Gastrocnemius medialis (tissue), 4 donors: ENCODE measurements at places on chromosomes 2 and 18. TPM values are rescaled to one million over a fixed set of nuclear protein-coding genes. Genes with fewer than 3 reads are reported as not detected.

- no peak for DNase-seq
Observed at GRCh38 chr2:222750533-222750932, 79.1 kb downstream of the MOGAT1 start.

GRCh38 chr18:44788334-44788733 is 107.6 kb downstream of the SETBP1 start:
- DNase-seq, result no peak

GRCh38 chr2:188403676-188404075 is 112.0 kb downstream of the GULP1 start:
- DNase-seq, result no peak

- DNase-seq, result no peak
Observed at GRCh38 chr2:21498016-21498415, 374.2 kb downstream of the TDRD15 start.

GRCh38 chr18:47283476-47283875 is 32.0 kb upstream of the SKOR2 start:
- no peak for DNase-seq

DNA sequence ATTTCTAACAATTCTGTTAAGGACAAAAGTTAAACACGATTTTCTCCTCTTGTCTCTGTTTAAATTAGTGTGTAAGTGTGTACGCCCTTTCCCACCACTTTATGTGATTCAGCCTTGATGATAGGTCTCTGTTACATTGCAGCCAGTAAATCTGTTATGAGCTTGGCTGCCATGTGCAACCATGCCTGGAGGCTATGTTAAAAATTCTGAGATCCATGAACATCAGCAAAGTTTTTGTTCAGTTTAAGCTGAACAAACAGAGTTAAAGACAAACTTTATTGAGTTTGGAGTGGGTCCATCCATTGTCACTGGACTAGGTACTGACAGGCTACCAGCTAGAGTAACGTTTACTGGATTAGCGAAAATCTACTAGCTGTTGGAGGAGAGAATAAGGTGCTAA is 110.4 kb downstream of the NCKAP5 start:
- DNase-seq, result no peak

- peak; percentile 9 for DNase-seq
Observed at GRCh38 chr2:240571314-240571973, 3.2 kb downstream of the RNPEPL1 start.

DNA sequence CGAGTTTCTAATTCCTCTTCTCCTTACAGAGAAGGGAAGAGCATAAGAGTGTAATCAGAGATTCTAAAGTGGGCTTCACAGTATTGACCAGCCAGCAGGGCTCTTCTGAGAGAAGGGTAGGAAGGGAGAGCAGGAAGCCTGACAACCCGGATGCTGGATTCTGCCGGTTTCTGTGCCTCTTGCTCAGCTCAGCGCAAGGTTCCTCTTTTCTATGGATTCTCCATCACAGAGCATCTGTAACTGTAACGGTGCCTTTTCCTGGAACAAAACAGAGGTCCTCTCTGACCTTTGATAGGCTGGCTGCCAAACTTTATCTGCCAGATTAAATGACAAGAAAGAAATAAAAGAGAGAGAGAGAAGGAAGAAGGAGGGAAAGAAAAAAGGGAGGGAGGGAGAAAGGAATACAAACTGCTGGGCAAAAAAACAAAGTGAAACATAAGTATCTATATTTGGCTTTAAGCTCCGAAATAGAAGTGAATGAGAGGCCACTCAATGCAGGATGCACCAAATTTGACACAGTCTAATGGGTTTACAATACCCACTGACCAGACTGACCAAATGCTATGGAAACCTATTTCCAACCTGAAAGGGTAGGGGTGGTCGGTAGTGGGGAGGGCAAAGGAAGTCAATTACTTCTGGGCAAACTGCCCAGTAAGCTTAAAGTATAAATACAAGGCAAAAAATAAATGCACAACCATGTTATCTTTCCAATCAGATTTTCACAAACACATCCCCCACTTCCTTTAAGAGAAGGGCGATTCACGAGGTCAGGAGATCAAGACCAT is 59.2 kb downstream of the PIEZO2 start:
- DNase-seq, result no peak

DNA sequence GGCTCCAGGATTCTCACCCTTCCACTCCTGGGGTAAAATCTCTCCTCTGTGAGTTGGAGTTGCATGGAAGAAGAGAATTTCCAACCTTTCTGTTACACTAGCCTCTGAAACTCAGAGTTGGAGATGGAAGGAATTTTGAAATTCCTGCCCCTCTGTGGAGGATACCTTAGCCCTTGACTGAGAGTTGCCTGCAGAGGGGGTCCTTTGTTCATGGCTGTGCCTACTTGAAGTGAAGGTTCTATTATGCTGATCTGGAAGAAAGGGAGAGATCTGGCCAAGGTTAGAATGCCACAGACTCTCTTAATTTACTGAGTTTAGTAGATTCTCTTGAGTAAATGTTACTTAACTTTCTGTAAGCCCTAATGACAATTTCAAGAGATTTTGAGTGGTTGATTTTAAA is 626.6 kb upstream of the GYPC start:
- no peak for DNase-seq

DNA sequence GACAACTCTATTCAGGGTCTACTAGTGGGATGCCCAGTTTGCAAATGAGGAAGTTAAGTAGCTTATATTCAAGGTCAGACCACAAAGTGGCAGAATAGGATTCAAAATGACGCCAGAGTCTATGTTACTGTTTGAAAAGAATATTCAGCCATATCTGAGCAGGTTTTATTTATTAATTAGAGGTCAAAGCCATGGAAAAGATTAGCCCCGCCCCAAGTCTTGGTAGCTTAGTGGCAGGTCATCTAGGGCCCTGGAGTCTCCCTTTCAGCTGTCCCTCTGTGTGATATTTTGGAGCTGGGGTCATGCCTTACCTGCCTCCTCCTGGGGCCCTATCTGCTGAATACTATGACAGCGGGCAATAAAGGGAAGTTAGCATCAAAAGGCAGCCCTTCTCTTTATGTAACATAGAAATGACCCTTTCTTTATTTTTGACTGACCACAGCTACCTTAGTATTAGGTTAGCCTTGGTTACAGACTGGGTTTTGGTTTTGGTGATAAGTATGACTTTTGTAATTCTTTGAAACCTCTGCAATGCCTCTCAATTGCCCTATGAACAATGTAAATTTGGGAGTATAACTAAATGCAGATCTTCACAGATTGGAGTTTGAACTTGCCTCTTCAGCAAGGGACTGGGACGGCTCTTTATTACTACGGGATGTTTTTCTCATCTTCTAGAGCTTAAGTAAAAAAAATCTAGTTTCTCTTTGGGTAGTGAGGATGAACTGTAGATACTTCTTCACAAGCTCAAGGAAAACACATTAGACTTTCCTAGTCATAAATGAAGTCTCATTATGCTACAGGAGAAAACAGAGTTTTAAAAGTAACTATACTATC is 153.0 kb upstream of the ITGA4 start:
- no peak for DNase-seq

DNA sequence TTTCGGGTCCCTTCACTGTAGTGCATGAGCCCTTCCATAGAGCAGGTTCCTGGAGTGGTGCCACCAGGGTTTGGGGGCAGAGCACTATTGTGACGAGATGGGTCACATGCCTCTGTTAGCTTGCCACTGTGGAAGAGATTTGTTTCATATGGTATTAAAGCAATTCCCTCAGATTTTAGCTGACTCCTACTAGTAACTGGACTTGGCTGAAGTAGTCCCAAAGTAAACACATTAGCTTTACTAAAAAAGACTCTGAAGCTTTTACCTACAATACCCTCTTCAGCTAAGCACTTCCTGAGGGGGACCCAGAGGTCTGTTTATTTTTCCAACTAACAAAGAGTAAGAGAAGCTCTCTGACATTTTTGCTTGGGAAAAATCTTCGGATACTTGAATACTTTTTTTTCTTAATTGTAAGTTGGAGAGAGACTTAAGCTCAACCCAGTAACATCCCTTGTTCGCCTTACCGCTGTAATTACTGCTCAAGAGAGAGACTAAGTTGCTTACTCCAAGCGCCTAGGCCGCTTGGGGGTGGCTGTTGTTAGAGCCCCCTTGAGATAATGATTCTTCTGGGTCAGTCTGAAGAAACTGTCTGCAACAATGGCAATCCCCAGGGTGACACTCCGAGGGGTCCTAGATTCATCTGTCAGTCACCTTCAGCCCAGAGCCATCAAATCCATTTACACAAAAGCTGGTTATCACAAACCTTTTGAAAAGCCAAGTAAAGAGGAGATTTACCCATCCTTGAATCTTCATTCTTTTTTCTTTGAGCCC is 177.4 kb downstream of the FIGN start:
- no peak for DNase-seq

DNA sequence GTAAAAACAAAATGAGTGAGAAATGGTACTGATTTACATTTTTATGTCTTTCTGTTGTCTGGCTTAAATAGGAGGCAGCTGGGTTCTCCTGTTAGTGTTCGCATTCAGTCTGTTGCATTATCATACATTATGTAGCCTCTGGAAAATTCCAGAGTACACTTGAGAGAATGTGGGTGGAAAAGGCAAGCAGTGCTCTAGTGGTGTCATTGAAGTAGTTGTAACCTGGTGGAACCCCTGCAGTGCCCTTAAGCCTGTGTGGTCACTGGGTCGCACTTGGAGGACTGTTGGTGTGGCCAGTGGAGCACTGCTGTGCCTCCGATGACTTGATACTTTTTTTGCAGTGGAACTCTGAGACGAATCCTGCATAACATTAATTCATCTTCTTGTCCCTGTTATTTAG is 52.4 kb downstream of the USP14 start:
- no peak for DNase-seq

- no peak for DNase-seq
Observed at GRCh38 chr2:105324101-105324500, 5.4 kb downstream of the TGFBRAP1 start.

Gene ZEB2
- 21.5 TPM for total RNA-seq

Gene STAT1
- 33.4 TPM for total RNA-seq

Gene TEX261
- total RNA-seq, result 37.7 TPM

Gene NAT8
- not detected for total RNA-seq

Gene FTCDNL1
- total RNA-seq, result 7.9 TPM

Gene CD8B2
- total RNA-seq, result not detected

Gene SLC23A3
- total RNA-seq, result 0.11 TPM

Gene ATP8B1
- 4.2 TPM for total RNA-seq
